ENCODE measurements at places on chromosomes 5 and 9.

- no peak for DNase-seq
These were observed 9.2 kb upstream of the LCN15 start for GRCh38 chr9:136773386-136774044.

- DNase-seq: no peak
These were observed 39.3 kb upstream of the PTGS1 start for GRCh38 chr9:122331523-122331927.

GRCh38 chr5:1800472-1801221 is 560 bp upstream of the NDUFS6 start:
- no peak for DNase-seq

DNA sequence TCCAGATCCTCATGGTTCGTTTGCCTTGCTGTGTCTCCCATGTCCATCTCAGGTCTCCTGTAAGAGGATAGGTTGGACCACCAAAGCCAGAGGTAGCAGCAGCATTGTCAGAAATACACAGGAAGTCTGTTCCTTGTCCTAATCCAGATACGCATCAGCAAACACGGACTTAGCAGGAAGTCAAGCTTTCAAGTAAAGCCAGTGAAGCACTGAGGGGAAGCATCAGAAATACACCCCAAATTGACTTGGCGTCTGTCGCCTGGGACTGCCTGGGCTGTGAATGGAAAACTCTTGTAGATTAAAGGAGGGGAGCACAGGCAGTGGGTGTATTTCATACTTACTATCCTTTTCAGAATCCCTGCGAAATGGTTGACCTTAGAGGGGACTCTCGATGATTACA is 171.3 kb downstream of the PSAT1 start:
- DNase-seq: no peak

DNA sequence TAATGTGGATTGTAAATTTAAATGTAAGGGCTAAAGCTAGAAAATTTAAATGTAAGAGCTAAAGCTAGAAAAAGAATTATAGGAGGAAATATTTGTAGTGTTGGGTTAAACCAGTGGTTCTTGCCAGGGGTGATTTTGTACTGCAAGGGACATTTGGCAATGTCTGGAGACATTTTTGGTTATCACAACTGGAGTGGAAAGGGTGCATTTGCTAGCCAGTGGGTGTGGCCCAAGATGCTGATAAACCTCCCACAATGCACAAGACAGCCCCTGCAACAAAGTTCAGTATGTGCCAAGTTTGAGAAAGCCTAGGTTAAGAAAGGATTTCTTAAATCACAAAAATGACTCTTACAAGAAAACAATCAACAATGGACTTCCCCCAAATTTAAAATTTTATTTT is 31.6 kb upstream of the ELL2 start:
- DNase-seq: no peak

DNA sequence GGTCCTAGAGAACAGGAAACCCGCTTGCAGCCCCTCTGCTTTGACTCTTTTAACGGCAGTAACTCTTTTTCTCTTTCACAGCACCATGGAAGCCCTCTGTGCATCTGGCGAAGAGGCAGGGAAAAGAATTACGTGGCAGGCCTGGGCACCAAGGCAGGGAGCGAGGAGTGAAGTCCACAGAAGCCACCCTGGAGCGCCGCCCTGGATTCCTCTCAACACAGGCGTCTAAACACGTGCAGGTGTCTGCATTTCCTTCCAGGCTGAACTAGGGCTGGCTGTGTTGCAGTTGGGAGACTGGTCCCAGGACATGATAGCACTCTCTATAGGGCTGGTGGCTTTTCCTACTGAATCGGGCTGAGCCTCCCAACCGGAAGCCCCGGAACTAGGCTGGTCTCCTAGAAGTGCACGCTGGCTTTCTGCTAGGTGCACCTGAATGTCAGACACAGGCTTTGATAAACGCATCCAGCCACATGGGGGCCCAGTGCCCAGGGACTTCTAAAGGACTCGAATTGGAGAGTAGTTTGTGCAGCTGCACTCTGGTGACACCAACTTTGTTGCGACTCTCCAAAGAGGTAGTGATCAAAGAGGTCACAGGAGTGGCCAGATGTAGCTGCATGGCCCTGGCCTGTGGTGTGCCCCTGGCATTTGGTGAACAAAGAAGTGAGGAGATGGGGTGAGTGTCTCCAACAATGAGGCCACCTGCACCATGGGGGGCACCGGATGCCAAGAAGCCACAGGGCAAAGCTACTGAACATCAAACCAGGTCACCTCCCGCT is 54.5 kb downstream of the AK8 start:
- DNase-seq: no peak

DNA sequence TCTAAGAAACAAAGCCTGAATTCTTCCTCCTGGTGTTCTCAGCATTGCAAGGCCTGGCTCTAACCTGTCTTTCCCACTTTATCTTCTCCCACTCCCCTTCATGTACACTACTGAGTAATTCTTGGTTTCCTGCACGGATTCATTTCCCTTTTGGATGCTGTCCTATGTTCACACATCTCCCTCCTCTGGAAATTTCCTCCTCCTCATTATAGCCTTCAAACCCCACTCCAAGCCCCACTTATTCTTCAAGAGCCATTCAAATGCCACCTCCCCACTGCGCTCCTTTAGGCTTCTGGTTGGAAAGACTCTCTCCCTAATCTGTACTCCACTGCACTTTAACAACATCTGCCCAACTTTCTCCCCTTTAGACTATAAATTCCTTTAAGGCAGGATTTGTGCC is 28.2 kb upstream of the C5orf63 start:
- DNase-seq: no peak

- no peak for DNase-seq
These were observed 85.8 kb upstream of the S1PR3 start for GRCh38 chr9:88905506-88905905.

Data from NCI-H1417 treated with DMSO at 0.1 percent for 48 hours (cell line).